Stimulated activated CD8-positive, alpha-beta memory T cell treated with anti-CD3 and anti-CD28 coated beads, Interleukin-4, amount 100 ng/mL, for 1 hour (primary cell): ENCODE measurements at places on chromosomes 4 and X.

GRCh38 chr4:139279760-139280620, at the start of gene MGARP:
MGARP (minus strand) TSS chr4:139280225; CDS start chr4:139280158, 67 bp downstream.
- no peak for DNase-seq

DNA sequence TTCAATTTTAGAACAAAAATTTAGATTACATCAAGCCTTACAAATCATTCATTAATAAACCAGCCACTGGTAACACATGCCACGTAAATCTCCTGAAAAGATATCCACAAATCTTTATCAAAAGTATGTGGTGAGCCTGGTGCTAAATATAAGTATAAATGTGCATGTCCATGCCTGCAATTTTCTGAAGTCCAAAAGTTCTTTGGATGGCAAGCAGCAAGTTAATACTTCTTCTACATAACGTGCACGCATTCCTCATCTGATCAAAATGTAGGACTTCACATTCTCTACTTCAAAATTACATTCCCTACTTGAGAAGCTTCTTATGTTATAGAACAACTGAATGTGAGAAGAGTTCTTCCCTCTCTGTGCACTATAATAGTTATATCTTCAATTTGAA, 49.8 kb downstream of the HHIP start:
- no peak for DNase-seq

DNA sequence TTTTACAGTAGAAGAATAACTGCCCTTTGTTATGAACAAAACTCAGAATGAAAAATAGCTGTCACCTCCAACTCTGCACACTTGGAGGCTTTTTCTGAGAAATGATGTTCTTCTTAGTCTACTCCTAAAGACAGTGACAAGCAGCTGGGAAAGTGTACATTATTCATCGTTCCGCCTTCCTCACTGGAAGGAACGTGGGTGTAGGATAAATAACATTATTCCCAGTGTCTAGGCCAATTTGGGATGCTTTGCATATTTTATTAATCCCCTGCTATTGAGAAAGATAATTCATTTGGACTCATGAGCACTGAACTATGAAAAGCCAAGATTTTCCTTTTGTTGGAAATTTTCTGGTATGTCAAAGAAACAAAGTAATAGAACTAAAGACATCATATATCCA, 87.8 kb downstream of the VCX2 start:
- no peak for DNase-seq

GRCh38 chrX:40853004-40853815, 117.9 kb upstream of the MED14 start:
- no peak for DNase-seq

DNA sequence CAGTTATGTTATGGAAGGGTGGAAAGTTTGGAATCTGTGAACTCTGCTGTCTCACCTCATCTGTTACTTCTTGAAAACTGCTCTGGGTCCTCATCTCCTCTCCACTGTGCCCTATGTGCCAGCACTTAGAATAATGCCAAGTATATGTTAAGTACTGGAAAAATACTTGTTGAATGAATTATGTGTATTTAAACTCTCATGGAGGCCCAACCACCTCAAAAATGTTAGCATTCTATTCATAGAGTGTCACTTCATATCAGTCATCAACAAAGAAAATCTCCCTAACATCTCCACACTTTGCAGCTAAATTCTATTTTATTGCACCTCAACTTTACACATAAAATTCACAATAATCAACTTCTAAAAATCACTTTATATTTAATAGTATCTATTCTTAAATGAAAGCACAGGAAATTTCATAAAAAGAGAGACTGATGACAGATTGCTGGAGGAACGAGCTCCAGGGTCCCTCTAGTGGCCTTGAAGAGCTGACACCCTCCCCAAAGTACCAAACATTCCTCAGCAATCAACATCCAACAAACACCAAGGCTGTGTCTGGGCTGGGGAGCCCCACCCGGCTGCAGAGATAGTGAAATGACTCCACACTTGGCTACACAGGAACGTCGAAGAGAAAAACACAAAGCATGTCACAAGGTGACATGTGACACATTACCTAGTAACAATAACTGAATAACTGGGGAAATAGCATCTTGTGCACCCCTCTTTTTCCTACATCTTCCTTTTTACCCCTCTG, 45.8 kb downstream of the SLC39A8 start:
- DNase-seq, result no peak

- DNase-seq, result no peak
Measured at GRCh38 chr4:61934198-61934597, 734.1 kb downstream of the ADGRL3 start.

- no peak for DNase-seq
Measured at GRCh38 chrX:108447303-108447702, 7.7 kb downstream of the COL4A5 start.

GRCh38 chr4:79862821-79863220, 210.2 kb downstream of the ANTXR2 start:
- no peak for DNase-seq
